ENCODE measurements at places on chromosomes 13 and 19.
A peak's percentile ranks its signal among the peaks of the same experiment; 100 is the strongest.

DNA sequence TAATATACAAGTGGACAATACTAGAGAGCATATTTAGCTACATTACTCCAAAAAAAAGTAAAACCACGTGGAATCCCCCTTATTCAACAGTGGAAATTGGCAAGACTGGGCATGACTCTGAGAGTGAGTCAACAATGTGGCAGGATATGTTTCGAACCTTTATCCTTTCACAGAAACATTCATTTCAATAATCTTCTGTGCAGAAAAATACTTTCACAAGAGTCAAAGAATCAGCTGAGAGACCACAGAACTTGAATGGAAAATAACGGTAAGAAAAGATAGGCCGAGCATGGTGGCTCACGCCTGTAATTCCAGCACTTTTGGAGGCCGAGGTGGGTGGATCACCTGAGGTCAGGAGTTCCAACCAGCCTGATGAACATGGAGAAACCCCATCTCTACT is 25.1 kb upstream of the CD70 start:
- DNase-seq = no peak

GRCh38 chr13:18993884-18994660 is 187.6 kb downstream of the TUBA3C start:
- no peak for DNase-seq

DNA sequence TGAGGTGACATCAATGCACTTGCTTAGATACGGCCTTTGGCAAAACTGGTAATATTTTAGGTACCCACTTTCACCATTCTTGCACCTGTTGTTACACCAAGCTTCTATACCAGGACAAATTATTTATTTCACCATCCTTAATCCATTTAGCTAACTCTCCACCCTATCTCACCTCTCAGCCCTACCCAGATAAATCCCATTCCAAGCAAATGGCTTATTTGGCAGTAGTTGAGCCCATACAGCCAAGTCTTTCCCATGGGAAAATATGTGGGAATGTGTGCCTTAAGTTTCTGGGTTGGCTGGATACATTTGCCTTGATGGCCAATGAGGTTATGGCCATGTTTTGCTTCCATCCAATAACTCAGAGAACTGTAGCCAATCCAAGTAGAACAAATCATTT is 551.9 kb downstream of the GPC6 start:
- DNase-seq = no peak

DNA sequence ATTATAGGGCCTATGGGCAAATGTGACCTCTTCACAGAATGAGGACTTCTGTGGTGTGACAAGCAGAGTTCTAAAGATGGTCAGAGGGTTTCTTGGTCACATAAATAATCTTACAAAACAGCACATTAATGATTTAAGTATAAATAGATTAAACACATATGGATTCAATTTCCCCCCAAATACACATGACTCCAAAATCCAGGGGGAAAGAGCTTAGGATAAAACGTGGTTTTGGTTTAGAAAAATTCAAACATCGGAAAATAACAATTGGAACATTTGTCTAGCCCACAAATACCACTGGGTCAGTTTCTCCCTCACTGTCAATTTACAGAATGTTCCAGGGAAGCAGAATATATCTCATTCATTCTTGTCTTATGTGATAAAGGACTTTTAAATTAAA is 283.1 kb downstream of the COG6 start:
- DNase-seq = no peak

GRCh38 chr13:86976521-86977324 is 694.4 kb upstream of the SLITRK5 start:
- DNase-seq = no peak

DNA sequence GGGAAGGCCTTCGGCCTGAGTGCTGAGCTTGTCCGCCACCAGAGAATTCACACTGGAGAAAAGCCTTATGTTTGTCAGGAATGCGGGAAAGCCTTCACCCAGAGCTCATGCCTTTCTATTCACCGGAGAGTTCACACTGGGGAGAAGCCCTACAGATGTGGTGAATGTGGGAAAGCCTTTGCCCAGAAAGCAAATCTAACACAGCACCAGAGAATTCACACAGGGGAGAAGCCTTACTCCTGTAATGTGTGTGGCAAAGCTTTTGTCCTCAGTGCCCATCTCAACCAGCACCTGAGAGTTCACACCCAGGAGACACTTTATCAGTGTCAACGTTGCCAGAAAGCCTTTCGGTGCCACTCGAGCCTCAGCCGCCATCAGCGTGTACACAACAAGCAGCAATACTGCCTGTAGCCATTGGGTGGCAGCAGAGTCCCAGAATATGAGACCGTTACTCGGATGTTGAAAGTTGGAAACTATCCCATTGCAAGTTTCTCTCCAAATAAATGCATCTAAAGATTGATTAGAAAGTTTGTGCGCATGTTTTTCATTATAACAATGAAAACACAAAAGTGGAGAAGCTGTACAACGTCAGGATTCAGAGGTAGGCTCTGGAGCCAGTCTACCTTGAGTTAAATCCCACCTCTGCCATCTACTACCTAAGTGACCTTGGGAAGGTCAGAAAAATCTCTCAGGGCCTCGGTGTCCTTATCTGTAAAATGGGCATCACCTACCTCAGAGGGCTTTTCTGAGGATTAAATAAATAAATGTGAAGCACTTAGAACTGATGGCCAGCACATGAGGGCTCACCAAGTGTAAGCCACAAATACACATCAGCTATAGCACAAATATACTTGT is 21.1 kb downstream of the ZNF473 start:
- peak; percentile 83 for DNase-seq

DNA sequence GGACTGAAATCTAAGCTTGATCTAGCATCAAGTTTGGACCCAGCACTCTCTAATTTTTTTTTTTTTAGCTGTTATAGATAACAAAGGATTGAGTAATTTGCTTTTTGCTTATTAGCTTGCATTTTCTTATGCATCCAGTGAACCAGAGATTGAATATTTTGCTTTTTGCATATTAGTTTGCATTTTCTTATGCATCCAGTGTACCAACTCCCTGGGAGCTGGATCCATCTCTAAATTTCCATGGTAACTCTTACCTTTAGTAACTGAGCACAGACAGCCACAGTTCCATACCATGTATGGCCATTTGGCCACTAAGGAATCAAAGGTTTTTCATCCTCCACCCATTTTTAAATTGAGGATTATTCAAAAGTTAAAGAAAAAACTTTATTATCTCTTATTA is 8.7 kb upstream of the ZNF548 start:
- DNase-seq = no peak

- DNase-seq = no peak
Observed at GRCh38 chr13:39773833-39774232, 118.4 kb downstream of the COG6 start.

DNA sequence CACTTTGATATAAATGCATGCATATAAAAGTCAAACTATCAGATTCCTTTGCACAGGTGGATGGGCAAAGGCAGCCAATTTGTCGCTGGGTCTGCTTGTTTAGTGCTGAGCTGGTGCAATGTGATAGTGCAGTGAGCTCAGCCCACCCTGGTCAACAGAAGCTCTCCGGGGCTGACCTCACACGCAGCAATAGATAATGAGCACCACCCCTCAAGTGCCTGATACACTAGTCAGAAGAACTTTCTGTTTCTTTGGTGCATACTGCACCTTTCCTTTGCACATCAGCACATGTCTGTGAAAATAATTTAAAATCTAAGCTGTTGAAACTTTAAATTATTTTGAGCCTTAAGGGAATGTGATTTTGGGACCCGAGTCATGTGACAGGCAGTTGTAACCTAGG is 20.2 kb downstream of the ATP8A2 start:
- DNase-seq = no peak

DNA sequence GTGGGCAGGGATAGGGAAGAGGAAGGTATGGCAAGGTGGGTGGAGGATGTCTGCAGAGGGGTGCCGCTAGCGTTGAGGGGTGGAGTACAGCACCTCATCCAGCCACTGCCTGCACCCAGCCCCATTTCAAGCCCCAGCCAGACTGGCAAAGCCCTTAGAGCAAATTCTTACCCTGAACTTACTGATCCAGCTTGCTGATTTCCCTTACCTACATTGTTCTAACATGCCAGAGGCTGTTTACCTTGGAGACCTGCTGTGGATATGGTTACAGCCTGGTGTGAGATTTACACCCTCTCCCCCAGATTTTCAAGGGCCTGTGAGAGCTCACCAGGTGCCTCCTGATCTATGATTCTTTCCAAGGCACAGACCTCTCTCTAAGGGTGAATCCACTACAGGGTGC is 86.0 kb downstream of the ZNF726 start:
- DNase-seq = no peak

DNA sequence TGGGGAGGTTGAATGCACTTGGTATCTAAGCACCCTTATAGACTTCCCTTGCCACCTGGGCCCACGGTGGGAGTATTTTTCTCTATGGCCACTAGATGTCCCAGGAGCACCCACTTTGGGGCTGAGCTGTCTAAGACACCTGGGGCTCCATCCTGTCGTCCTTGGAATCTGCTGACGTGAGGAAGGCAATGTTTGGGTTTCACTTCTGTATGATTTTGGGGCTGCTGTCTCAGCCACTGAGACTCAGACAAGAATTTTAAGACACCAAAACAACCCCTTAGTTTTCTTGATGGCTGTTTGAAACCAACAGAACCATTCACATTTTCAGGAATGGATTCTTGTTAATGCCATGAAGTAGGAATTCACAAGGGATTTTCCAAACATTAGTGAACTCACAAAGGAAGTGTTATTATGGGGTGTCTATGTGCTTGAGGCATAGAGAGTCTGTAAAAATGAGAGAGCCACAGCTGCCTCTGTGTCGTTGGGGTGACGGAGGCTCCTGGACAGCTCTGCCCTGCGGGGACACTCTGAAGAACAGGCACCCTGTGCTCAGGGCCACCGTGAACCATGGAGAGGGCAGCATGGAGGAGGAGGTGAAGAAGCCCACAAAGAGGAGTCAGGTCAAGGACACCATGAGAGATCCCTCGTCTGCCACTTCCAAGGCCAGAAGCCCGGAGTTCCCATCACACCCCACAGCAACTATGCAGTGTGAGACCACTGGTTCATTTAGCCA is 106.8 kb upstream of the SPATA13 start:
- DNase-seq = peak; percentile 55

DNA sequence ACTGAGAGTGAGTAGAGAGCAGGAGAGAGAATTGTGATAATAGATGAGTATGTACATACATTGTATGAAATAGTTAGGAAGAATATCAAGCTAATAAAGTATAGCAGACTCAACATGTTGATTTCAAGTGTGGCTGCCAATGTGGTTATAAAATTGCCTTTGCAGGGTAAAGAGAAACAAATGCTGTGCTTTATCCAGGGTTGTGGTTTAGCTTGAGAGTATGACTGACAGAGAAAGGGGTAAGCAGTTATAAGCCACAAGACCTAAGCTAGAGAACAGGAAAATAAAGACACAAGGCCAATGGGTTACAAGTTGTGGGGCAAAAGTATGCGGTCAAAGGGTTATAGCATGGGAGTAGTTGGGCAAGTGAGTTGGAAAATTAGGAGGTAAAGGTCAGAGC is 1217.5 kb downstream of the DIAPH3 start:
- DNase-seq = no peak

- DNase-seq = no peak
Observed at GRCh38 chr19:11769995-11770394, 3.2 kb downstream of the ZNF441 start.

GRCh38 chr13:50760751-50761150 is 82.7 kb downstream of the DLEU7 start:
- no peak for DNase-seq

DNA sequence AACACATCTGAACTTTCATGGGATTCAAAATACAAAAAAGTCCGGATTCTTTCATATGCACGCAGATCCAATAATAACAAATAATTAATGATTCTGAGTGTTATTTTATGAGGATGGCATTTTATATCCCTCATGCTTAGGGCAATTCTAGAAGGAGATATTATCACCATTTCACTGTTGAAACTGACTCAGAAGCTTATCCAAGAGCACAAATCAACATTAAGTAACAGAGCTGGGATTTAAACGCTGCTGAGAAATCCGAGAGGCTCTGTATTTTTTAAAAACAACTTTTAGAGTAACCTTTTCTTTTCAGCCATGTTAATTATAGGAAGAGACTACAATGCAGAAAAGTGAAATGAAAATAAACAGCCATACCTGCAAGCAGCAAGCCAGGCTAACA is 30.3 kb downstream of the ATP7B start:
- no peak for DNase-seq

DNA sequence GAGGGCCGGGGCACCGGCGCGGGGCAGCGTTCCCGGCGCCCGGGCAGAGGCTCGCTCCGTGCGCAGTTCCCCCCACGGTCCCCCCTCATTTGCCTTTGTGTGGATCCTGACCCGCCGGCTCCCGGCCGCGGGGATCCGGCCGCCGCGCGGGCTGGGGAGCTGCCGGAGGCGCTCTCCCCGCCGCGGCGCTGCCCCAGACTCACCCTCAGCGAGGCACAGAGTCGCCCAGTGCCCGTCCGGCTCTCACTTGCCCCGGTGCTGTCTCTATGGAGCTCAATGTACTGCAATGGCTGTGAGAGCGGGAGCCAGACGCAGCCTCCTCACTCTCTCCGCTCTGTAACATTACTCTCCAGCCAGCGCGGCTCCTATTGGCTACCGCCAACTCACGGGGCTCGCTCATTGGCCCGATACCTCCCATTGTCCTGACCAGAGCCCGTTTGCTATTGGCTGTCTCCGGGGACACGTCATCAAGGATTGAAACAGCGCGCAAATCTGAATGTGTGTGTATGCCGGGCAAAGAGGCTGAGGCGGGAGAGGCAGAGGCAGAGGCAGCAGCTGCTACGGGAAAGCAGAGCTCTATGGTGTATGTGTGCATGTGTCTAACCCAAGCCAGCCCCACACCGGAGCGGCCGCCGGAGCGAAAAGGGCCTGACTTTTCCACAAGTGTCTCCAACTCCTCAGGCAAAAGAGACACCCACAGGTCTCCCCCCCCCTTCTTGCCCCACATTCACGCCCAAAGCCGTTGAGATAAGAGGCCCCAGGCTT is at the start of gene HMGB1:
HMGB1 (minus strand) TSS at position 344 of the 765 bp plus-strand sequence. CDS start 2,256 bp downstream, outside the sequence.
- DNase-seq = peak; percentile 100

GRCh38 chr13:54611390-54611789 is 1582.8 kb downstream of the OLFM4 start:
- no peak for DNase-seq

DNA sequence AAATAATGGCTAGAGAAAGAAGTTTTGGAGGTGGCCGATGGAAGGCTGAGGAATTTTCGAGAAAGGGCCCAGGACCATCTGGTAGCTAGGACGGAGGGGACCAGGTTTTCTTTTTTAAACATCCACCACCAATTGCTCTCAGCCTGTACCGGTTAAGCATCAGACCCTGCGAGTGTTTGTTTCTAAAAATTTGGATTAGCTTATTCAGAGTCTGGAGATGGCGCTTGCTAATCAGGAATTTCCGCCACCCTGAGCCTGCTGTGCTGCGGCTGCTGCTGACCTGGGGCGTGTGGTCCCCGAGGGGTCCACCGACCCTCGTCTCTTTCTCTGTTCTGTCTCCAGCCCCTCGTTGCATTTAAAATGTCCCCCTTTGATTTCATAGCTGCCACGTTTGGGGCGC is 2.0 kb downstream of the UHRF1 start:
- DNase-seq = peak; percentile 20

- no peak for DNase-seq
Observed at GRCh38 chr13:75103976-75104375, 378.0 kb downstream of the TBC1D4 start.

DNA sequence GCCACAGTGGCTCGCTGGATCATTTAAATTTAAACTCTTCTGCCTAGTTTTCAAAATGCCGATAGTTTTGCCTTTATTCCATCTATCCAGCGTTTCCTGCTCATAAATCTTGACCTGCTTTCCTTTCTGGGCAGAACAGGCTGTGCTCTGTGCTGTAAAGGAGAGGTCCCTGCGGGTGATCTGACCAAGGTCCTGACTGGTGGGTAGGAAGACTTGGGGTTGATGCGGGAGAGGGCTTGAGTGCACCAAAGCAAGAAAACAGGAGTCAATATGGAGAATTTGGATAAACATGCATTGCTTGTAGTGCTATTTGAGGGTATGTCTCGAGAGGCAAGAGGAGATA is 533.6 kb downstream of the MYO16 start:
- DNase-seq = no peak
